Fibroblast of skin of left biceps (primary cell): ENCODE measurements at places on chromosomes 4 and X.

- DNase-seq, result no peak
Measured at GRCh38 chrX:136228839-136229207, 22.4 kb downstream of the MAP7D3 start.

GRCh38 chr4:91936311-91936710 lies 367.5 kb upstream of the GRID2 start:
- no peak for DNase-seq

- DNase-seq, result no peak
Measured at GRCh38 chr4:45467157-45467556, 656.7 kb downstream of the GABRG1 start.

GRCh38 chrX:110043506-110043905 lies 40.6 kb downstream of the TMEM164 start:
- no peak for DNase-seq

GRCh38 chr4:40190880-40191815 lies 5.7 kb upstream of the RHOH start:
- DNase-seq, result no peak

DNA sequence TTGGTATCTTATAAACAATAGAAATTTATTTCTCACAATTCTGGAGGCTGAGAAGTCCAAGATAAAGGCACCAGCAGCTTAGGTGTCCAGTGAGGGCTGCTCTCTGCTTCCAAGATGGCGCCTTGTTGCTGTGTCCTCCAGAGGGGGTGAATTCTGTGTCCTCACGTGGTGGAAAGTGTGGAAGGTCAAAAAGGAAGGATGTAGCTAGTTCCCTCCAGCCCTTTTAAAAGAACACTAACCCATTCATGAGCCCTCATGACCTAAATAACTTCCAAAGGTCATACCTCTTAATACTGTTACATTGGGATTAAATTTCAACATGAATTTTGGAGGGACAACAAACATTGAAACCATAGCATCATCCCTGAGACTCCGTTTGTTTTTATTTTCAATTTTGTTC lies 48.8 kb downstream of the ZNF81 start:
- no peak for DNase-seq

- DNase-seq, result no peak
Measured at GRCh38 chr4:54433686-54434085, 204.6 kb downstream of the PDGFRA start.

DNA sequence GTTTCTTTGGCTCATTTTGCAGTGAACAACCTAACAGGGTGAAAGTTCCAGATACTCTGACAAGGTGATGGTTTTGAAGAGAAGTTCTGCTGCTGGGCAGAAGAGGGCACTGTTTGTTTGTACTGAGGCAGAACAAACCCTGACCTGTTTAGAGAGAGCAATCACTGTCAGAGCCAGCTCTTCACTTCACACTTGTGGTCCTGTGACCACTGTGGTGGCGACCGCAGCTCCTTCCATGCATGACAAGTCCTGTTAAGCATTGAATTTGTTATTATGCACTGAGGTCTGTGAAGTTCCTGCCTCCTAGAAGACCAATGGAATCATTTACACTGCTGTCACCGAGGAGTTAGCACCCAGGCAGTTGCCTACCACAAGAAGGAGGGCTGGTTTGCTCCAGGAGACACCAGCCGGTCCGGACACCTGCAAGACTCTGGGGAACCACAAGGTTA lies 86.6 kb downstream of the ZNF330 start:
- peak; percentile 25 for DNase-seq

- no peak for DNase-seq
Measured at GRCh38 chr4:61934198-61934597, 734.1 kb downstream of the ADGRL3 start.

DNA sequence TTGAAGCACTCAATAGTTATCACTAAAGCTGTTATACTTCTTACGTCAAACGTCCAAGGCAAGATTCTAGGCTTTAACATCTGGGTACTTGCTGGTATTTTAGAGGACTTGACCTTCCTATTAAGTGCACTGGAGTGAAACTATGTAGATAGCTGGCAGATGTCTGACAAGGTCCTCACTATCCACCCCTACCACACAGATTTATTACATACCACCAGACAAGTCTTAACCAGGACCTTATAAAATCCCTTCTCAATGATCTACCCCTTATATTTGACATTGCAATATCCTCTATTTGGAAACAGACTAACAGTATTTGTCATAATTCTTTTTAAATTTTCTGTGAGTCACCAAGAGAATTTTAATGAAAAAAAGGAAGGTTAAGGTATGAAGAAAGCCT lies 78.8 kb downstream of the PDGFC start:
- no peak for DNase-seq
